Epithelial cell of esophagus (primary cell): ENCODE measurements at places on chromosomes 3 and 15.

GRCh38 chr15:64146885-64147681 lies 4.4 kb upstream of the SNX22 start:
- DNase-seq: no peak

DNA sequence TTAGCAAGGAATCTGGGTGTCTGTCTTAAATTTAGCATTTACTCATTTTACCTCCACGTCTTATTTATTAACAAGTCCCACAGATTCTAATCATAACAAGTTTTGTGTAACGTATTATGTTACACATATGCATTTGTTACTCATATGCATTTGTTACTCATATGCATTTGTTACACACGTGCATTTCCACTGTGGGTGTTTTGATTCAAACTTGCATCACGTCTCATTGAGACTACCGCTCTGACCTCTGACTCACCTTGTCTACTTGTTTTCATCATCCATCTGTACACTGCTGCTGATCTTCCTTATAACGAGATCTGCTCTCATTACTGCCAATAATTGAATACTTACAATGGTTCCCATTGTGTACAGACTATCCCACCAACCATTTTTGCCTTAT lies 1141.4 kb downstream of the TBL1XR1 start:
- DNase-seq: peak; percentile 32

DNA sequence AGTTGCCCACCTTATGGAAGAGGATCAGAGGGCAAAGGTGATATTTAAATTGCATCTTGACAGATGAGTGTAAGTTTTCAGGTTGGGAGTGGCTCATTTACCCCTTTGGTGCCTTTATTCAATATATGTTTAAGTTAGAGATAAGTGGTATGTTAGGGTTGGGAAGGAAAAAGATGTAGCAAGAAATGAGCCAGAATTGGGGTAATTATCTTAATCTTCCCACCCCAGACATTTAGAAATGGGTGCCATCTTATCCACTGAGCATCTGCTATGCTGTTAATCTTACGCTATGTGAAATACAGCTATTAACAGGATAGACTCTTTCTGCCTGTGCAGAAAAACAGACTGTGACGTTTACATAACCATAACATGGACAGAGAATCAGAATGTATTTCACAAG lies 6.3 kb downstream of the CMTM7 start:
- no peak for DNase-seq

DNA sequence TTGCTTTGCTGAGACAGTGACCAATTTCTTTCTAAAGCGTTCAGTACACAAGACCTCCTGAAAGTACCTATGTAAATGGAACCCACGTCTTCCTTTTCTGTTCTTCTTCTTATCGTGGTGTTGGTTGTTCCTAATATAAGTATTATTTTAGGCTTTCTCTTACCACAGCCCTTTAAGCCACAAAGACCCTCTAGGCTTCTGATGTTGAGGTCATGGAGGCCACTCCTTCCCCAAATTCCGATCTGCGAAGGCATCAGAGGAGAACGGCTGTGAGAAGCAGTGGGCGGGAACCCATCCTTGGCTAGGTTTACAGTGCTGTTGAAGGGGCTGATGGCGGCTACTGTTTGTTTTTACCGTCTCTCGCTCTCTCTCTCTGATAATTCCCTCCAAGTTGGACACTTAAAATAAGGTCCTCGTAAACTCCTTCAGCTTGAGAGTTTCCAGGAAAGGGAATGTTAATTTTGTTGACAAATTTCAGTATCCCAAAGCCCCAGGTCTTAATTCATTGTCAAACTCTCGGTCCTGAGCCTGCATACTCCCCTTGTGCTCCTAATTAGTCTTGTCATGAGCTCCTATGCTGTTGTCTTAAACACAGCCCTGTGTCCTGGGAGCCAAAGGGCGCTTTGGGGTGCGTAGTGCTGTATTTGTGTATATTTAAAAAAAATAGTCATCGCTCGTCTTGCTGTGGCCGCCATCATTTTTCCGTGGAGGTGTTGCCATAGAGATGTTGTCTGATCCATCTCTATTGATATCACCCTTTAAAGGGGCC lies 178.8 kb downstream of the OPA1 start:
- DNase-seq: no peak
